ENCODE measurements at places on chromosomes 4 and X.

DNA sequence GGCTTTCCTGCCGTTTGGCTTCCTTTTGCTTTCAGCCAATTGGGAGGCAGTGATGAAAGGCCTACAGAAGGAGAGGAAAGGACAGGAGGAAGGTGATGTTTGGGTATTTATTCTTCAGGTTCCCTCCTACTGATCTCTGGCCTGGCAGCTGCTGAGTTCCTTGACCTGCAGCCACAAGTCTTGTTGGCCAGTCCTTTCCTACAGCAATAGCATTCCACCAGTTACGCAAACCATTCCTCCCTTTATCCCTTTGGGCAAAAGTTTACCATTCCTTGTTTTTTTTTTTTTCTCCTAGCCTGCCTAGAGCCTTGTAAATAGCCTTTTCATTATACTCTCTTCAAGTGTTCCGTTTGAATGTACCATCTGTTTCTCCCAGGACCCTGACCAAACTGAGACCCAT lies 198.1 kb upstream of the FTHL17 start:
- no peak for DNase-seq

DNA sequence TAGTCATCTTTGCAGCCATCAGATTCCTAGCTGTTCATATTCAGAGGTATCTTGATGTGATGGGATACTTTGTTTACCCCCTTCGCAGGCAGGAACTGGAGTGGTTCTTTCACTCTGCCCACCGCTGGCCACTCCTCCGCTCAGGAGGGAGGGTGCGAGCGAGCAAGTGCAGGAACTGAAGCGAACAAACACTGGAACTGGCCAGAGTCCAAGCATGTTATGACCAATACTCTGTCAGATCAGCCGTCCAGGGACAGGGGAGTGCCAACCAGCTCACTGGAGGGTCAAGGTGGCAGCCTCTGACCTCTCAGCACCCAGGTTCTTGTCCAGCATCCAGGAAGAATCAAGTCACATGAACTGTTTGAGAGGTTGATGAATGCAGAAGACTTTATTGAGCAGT lies 18.0 kb upstream of the MANBA start:
- DNase-seq, result no peak

GRCh38 chrX:118706681-118707080 lies 20.7 kb upstream of the IL13RA1 start:
- no peak for DNase-seq

GRCh38 chr4:3291969-3292570 lies 751 bp upstream of the RGS12 start:
- DNase-seq, result peak; percentile 62

DNA sequence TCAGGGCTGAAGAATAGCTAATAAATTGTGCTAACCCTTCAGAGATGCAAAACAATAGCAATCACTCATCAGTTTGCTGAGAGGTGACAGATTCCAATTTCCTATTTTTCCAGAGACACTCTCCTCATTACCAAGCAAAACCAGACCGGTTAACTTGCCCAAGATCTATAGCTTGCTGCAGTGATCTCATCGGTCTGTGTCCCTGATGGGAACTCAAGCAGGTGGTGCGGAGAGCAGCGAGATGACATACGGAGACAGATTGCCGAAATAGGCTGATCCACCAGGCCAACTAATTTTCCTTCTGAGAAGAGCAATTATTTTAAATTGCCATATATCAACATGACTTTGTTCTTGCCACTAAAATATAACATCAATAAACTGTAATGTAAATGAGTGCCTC lies 10.5 kb upstream of the DCHS2 start:
- DNase-seq, result no peak

DNA sequence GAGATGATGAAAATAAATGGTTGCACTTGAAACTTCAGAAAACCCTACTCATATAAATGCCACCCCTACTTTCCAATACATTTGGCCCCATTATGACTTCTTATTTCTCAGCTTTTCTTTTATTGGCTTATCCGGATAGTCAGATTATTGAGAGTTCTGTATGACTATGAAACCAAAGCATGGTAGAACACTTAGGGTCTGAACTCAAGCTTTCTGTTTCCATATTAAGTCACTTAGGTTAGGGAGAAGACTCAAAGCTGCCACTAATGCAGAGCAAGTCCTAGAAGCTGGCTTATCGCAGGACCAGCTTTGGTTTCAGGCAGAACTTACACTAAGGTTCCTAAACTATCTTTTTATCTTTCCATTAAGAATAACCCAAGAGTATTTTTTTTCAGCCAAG lies 229.9 kb upstream of the CPEB2 start:
- no peak for DNase-seq

GRCh38 chr4:184669251-184669650 lies 19.7 kb downstream of the PRIMPOL start:
- peak; percentile 6 for DNase-seq

GRCh38 chr4:139643042-139643895 lies 22.4 kb upstream of the MGST2 start:
- no peak for DNase-seq

- DNase-seq, result no peak
Measured at GRCh38 chrX:3129256-3129655, 88.0 kb downstream of the ARSF start.

DNA sequence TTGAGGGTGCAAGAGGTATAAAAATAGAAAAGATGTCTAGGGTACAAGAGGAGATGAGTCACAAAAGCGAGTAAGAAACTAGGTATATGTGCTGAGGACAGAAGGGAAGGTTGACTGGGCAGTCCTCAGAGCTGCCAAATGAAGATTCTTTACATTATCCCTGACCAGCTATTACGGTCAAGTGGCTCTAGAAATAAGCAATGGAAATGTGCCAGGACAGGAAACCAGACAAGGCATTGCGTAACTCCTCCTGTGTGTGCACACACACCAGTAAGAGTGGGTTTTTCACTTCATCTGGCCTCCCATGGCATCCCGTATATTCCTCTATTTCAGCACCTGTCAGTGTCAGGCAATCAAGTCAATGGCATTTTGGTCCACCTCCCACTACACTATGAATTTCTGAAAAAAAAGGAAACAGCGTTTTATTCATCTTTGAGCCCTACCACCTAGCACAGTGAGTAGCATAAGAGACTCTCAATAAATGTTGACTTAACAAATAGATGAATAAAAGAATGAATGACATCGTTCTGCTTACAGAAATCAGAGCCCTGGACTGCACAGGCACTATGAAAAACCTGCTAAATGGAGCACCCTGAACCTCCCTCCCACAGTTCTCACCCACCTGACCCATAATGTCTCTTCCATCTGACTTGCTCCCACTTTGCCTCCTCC lies 62.6 kb upstream of the KLF3 start:
- no peak for DNase-seq

DNA sequence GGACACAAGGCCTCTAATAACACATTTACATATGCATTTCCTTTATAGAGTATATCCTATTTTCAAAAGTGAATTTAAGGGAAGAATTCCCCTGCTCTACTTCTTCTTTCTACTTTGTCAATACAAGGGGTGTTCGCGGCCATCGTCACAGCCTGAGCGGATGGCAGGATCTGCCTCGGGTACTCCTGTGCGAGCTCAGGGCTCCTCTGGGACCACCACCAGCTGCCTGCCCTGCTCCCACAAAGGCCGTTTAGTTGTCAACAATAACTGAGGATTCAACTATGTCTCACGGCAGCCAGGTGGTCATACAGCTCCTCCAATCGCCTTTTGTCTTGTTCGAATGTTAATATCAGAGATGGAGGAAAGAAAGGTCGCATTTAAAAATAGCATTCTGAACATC lies 228.2 kb upstream of the TENM3 start:
- DNase-seq, result no peak

DNA sequence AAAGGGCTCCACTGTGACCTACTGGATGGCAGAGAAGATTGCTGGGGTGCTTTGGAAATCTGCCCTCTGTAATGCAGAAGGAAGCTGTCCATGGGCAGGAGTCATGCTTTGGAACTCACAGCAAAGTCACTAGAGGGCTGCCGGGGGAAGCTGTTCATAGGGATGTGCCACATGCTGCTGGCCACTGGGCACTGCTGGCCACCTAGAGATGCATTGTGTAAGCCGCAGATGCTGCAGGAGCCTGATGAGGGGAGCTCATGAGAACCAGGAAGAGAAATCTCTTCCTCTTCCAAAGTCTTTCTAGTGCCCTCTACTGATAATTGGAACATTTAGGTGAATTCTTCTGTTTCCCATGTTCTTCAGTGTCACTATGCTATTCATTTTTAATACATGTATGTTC lies 31.2 kb upstream of the UXT start:
- DNase-seq, result no peak
